ENCODE measurements at places on chromosomes 13 and 19.

DNA sequence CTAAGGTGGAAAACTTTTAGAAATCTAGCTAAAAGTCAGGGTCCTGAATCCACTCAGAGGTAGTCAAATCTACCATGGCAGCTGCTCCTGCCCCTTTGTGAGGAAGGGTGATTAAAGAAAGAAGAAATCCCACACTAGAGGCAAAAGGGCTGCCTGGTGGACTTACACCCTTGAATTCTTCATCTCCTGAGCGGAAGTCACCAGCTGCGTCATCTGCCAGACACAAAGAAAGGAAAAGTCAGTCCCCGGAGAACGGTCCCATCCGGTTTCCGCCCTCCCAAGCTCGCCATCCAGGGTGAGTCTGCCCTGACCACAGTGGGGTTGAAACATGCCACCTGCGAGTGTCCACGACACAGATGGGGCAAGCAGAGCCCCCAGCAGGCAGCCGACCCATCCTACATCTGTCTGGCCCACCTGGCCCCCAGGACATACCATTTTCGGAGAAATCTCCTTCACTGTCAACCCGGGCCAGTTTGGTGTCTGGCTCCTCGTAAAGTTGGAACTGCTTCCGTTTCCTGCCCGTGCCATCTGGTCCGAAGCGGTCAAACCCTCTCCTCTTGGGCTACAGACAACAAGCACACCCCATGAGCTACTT lies 7.7 kb downstream of the AKAP8 start:
- no peak for DNase-seq

DNA sequence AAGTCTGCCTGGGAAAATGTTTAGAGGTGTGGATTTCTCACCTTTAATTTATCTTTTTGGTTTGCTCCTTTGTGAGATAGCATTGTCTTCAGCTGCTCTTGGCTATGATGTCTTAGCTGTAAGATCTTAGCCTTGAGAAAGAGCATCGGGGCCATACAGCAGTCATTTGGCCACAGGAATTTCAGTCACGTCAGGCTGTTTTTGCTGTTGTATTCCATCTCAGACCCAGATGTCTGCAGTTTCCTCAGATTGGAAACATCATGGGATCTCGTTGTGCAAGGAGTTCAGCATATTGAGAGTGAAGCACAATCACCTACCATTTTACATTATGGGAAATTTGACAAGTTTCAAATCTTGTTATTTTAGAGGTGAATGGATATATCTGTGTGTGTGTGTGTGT lies 89.3 kb upstream of the C1QTNF9B start:
- no peak for DNase-seq

- DNase-seq: no peak
Observed at GRCh38 chr19:46825731-46826055, 25.0 kb downstream of the AP2S1 start.

GRCh38 chr13:48775285-48775684 lies 121.6 kb downstream of the CYSLTR2 start:
- DNase-seq: no peak

DNA sequence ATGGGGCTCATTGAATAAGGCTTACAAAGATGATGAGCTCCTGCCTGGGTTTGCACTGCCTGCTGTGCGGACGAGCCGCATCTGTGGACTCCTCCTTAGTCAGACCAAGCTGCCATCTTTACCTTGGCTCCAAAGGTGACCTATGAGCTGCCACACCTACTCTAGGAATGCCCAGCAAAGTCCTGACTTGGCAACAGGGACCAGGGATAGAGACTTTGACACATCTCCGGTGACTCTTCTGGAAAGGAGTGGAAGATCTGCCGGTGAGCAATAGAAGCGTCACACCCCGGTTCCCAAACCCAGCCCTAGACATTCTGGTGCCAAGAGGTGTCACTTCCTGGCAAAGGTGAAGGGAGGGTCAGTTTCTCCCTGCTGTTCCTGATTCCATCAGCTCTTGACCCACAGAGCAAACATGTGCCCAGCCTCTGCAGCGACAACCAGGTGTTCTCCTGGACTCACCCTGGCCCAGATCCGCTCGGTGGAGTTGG lies 50.2 kb upstream of the GTF3A start:
- DNase-seq: no peak

- no peak for DNase-seq
Observed at GRCh38 chr13:33870046-33870668, 52.2 kb downstream of the RFC3 start.

DNA sequence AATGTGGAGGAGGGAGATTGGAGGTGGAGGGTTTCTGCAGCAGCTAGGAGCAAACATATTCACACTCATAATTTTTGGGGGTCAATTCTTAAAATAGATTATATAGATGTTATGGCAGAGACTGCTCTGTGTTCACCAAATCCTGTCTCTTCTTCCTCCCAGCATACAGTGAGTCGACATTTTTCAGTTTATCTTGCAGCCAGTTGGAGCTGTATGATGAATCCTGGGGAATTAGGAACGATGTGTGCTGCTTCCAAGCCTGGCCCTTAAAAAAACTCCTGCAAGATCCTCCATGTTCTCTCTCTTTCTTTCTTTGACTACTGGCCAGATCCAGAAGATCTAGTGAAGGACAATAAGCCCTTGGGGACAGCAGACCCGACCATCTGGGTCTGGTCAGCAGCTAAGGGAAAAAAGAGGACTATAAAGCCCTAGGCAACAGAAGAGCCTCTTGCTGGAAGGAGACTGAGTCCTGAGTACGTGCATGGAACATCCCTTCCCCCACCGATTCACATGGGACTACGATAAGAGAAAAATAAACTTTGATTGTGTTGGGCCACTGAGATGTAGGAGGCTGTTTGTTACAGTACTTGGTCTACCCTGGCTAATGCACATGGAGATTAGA lies 55.8 kb upstream of the POMP start:
- DNase-seq: no peak

DNA sequence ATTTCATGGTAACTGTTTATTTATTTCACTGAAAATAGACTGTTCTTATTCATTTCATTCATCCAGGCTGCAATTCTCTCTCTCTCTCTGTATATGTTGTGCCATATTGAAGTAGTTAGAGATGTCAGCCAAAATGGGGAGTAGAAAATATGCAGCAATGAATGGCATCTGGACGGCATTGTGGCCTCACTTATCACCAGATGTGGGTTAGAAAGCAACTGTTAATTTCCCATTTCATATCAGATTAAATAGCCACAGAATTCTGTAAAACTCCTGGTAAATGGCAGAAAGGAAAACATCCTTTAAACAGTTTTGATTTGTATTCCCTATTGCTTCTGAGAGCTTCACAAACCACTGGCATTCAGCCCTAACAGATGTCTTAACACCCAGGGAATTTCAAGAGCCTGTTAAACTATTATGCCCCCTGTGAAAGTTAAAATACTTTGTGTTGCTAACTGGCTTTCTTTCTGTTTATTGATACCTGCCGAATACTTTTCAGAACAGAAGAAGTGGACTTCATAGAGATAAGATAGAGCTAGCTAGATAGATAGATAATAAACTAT lies 1763.3 kb upstream of the MIR17HG start:
- no peak for DNase-seq

DNA sequence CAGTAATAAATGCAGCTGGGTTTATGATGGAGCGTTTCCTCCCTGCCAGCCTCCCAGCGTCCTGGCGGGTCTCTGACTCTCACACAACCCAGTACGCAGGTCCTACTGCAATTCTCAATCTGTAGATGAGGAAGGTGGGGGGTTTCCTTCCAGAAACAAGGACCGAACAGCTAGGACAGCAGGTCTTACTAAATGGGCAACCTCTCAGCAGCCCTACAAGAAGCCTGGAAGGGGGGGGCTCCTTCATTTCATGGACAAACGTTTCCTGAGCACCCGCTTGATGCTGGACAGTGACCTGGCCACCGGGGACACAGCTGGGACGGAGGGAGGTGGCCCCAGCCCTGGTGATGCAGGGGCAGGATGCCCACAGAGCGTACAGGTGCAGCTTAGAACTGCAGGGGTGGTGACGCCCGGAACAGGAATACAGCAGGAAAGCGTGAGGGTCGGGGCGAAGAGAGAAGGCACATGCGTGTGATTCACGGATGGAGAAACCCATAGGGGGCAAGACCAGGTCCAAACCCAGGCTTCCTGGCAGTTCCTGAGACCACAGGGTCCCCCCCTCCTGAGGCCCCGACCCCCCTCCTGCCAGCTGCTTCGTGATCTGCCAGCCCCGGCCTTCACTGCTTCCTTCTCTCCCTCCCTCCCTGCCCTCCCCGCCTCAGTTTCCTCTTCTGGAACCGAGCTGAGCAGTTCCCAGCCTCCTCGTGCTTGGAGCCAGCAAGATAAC lies 732 bp upstream of the C2CD4C start:
- no peak for DNase-seq

DNA sequence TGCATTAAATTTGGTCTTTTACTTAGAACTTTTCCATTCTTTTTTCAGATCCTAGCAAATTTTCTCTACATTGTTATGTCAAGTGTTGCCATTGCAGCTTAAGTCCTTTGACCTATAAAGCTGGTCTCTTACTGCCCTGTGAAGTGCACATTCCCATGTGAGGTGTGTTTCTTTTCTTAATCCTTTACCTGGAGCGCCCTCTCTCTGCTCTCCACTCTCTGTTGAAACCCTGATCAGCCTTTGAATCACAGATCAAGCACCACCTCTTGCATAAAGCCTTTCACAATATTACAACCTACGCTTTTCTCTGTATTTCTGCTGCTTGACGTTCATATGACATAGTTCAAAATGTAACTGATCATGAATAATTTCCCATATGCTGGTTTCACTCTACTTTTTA lies 84.8 kb downstream of the PCDH17 start:
- DNase-seq: no peak

GRCh38 chr13:50685491-50685890 lies 158.0 kb downstream of the DLEU7 start:
- no peak for DNase-seq

DNA sequence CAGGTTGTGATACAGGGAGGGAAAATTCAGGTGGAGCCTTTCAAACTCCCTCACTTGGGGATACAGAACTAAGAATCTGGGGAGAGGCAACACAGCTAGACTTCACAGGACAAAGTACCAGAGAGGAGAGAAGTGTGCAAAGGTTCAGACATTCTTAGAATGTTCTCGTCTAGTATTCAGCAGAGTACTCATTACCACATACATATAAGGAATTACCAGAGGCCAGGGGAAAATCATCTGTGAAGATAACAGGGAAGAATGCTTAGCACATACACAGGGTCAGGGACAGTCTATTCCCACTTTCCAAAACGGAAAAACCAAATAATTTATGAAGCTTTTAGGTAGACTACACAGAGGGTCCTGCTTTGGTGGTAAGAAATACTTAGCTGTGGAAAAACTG lies 58.1 kb downstream of the TRPC4 start:
- no peak for DNase-seq

DNA sequence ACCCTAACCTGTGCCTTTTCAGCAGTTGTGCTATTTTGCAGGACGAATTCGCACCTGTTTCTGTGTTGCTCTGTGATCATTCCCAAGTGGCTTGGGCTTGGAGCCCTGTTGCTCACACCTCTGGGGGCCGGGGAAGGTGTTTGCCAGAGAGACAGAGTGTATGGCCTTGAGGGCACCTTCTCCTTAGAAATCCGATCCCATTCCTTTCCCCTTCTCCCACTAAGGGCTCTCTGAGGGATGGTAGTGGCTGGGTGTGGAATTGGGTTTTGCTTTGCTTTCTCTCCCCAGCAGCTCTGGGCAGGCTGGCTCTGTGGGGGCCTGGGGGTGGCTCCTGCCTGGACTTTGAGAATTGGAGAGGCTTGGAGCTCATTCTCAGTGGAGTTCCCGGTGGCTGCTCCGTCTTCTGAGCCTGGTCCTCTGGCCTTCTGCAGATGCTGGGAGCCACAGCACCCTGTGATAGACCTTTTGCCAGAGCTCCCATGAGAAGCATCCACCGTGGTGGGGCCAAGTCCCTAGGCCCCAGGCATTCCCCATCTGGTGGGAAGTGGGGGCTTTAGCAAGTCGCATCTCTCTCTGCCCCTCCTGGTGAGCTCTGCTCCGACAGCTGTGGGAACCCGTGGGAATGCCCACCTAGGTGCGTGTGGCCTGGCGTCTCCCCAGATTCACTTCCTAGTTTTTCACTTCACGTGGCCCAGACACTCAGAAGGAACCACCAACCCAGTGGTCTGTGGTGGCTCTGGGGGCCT lies 26.1 kb downstream of the ATP11A start:
- no peak for DNase-seq

DNA sequence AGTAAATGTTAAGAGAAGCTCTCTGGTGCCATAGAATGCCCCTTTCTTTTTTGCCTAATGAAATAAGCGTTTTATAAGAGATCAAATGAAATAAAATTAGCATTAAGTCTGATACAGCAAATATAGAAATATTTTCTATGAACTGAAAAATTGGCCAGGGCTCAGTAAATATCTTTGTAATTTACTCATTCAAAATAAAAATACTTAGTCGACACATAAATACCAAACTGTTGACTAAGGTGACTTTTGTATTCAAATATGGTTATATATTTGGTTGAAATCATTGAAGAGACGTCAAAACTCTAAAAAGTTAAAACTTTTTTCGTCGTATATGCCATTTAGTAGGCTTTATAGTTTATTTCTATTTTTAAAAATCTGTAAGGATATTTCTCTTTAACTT lies 25.6 kb downstream of the IPO5 start:
- DNase-seq: no peak

- no peak for DNase-seq
Observed at GRCh38 chr13:95433537-95433936, 119.0 kb upstream of the CLDN10 start.

DNA sequence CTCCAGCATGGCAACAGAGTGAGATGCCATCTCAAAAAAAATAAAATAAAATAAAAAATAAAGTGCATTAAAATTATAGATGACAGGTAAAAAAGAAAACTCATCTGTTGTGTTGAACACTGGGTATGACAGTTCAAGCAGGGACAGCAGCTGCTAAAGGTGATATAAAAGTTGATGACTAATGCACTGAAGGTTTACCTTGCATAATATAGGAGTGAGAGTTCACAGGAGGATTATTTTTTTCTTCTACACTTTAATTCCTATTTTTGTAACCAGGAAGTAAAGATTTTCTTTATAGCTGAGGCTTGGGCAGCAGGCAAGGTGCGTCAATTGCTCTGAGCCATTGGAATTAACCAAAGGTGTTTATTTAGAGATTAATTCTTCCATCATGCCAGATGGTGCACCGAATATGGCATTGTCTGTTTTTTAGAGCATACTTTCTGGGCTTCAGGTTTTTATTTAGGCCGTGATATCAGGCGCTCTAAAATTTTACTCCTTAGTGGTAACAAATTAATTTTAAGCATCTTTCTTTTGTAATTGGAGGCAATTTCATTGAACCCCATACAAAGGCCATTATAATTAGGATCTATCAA lies 337.0 kb upstream of the SLC10A2 start:
- no peak for DNase-seq

GRCh38 chr19:19111136-19111835 lies 27.0 kb downstream of the TMEM161A start:
- no peak for DNase-seq

- DNase-seq: no peak
Observed at GRCh38 chr13:112106478-112107141, 39.7 kb downstream of the SOX1 start.

Data from stimulated activated CD4-positive, alpha-beta T cell treated with anti-CD3 and anti-CD28 coated beads, Interleukin-4, amount 100 ng/mL, for 4 hours (primary cell).